ENCODE measurements at places on chromosomes 1 and 21.

- no peak for DNase-seq
These were observed 50.9 kb upstream of the BCAR3 start for GRCh38 chr1:93732514-93732913.

DNA sequence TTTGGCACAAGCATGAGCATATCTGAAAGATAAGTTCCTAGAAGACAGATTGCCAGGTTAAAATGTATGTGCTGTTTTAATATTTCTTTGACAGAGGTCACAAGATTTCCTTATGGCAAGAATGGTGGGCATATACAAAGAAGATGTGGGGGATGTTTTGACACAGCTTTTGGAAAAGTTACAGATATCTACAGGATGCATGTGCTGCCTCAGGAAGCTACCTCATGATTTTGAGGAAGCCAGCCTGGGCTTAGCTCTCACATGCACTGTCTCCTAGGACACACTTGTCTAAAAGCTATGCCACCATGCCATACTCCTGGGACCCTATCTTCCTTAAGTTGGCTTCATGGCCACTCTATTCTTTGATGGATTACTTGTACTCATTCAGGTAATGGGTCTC, 99.9 kb downstream of the C1orf94 start:
- DNase-seq, result no peak

- DNase-seq, result no peak
These were observed 51.4 kb upstream of the GPR157 start for GRCh38 chr1:9180111-9180819.

DNA sequence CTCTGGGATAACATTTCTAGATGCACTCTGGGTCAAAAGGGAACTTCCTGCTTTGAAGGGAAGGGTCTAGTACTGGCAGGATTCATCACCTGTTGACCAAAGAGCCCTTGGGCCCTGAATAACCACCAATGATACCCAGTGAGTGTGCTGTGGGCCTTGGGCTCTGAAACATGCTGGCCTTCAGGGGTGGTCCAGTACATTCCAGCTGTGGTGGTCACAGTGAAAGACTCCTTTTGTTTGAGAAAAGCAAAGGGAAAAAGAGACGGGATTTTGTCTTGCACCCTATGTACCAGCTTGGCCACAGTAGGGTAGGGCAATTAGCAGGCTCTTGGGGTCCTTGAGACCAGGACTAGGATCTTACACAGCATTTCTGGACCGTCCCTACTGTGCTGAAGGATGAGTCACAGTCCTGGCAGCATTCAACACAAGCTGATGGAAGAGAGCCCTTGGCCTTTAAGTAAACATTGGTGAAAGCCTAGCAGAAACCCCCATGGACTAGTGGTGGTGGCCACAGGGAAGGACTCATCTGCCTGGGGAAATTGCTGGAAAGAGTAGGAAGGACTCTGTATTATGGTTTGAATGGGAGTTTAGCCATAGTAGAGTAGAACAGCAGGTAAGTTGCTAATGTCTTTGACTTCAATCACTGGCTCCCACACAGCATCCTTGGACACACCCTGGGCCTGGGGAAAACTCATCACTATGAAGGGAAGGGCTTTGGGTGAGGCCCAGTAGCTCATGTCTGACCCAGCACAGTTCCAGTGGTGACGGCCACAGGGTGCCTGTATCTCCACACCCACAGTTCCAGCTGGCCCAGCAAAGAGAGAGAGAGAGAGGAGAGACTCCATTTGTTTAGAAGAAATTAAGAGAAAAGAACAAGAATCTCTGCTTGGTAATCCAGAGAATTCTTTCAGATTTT, 87.5 kb downstream of the COL24A1 start:
- no peak for DNase-seq

GRCh38 chr1:181179987-181180365, 91.5 kb downstream of the IER5 start:
- no peak for DNase-seq

- no peak for DNase-seq
These were observed 93.8 kb upstream of the PLPPR4 start for GRCh38 chr1:99170516-99170915.

DNA sequence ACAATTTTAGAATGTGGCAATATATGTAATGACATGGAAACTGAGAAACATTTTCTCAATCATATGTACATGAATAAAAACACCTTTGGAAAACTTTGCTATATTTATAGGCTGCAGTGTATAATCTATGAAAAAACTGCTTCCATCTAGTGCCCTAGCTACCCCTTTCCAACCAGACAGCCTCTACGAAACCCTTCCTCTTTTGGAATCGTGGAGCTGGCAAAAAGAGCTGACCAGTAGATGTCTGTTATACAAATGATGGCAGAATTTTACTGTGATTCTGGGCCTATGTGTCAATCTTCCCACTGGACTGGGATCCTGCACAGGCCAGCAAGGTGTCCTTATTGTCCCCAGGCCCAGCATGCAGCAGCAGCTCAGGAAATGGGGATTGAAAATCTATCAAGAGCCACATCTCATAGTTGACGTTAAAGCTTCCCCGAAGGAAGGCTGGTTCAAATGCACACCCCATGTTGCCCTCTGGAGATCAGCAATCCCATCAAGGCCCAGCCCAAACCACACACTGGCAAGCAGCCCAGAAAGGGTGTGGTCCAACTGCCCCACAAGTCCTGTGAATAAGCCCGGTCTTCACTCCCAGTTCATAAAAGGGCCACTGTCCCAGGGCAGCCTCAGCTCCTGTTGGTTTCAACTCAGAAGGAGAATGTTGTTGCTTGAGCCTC, 8.8 kb upstream of the FAM20B start:
- peak; percentile 97 for DNase-seq

GRCh38 chr21:24208562-24209260, 1398.6 kb downstream of the MRPL39 start:
- no peak for DNase-seq

DNA sequence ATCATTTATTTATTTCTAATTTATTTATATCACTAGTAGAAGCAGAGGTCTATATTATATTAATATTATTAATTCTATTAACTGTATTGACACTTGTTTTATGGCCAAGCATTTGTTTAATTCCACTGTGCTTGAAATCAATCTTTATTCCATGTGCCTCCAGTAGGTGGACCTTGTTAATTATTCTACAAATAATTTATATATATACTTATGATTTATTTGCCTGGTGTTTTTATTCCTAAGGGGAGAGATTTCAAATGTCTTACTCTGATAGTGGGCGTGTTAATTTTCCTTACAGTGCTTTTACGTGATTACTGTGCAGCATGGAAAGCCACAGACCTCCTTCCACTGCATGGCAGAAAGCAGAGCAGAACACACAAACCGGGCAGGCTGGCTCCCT, 17.5 kb upstream of the OR6N2 start:
- no peak for DNase-seq

GRCh38 chr1:172408958-172409357, 11.5 kb upstream of the C1orf105 start:
- no peak for DNase-seq

- no peak for DNase-seq
These were observed 268.8 kb upstream of the CSF3R start for GRCh38 chr1:36751525-36751924.

- peak; percentile 9 for DNase-seq
These were observed 105.4 kb downstream of the UBE2U start for GRCh38 chr1:64308866-64309265.

All from erythroblast (primary cell).